Uterus (tissue), 4 donors: ENCODE measurements at places on chromosomes 3 and 15. TPM values are rescaled to one million over a fixed set of nuclear protein-coding genes. Genes with fewer than 3 reads are reported as not detected.

GRCh38 chr3:43729707-43730414, 39.1 kb downstream of the ABHD5 start:
- DNase-seq = no peak

DNA sequence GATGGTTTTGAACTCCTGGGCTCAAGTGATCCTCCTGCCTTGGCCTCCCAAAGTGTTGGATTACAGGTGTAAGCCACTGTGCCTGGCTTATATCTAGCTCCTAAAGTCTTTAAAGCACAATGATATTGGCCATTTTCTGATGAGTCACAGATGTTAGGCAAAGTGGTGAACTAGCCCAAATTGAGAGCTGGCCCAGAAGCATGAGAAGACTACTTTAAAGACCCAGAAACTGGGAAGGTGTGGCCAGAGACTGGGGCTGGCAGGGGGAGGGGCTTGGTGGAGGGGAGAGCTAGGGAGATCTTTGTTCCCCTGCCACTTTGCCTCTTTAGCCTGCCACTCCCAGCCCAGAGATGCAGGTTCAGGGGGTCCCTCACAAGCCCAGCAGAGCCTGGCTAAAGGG, 21.6 kb downstream of the CHRNA3 start:
- DNase-seq = no peak

DNA sequence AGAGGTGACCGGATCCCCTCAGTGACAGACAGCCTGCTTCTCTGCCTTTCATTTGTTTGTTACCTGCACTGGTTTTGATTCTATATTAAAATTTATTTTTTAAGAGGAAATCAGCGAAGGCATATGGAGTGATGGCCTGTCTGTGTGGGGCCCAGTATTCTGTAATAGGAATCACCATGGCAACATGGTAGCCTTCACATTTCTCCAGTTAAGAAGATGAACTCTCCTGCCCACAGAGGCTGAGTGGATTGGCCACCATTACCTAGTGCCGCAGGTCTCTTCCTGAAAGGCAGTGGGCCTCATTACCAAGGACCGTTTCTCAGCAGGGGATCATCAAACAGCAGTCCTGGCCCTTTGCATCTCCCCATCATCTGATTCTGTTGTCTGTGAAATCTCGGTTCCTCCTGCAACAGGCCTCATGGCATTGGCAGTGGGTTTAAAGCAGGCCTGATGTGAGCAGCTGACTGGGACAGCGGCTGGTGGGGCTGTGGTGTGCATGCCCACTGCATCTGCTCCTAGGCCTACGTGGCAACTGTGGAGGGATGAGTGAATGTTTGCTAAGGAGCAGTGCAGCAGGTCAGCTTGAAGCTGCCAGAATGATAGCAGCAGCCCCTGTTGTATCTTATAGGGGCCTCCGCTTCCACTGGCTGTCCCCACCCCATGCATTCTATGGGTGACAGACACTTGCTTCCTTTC, 114.5 kb downstream of the CHCHD6 start:
- DNase-seq = no peak

GRCh38 chr15:27092390-27092789, 121.4 kb downstream of the GABRG3 start:
- DNase-seq = no peak

DNA sequence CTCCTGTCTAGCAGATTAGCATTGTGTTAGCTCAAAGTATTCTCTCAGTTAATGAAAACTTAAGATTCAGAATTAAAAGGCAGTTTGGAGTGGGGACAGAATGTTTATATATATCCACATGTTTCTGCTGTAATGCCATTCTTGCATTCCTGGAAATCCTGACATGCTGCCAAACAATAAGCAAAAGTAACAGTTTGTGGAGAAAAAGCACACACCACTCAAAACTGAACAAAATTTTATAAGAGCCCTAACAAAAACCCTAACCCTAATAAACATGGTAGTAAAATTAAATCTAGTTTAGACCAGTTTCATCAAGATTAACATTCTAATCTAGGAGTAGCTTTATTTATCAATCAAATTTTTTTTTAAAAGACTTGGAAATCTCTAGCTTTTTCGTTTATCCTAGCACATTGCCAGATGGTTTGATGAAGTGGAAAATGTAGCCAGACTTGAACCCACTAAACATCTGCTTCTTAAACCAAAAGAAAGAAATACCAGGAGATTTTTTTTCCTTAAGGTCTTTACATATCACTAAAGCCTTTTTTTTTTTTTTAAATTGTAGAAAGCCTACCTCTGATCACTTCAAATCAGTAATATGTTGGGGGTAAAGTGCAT, 3.7 kb downstream of the TCAIM start:
- DNase-seq = no peak

- DNase-seq = no peak
Observed at GRCh38 chr3:28587723-28588122, 239.1 kb upstream of the AZI2 start.

DNA sequence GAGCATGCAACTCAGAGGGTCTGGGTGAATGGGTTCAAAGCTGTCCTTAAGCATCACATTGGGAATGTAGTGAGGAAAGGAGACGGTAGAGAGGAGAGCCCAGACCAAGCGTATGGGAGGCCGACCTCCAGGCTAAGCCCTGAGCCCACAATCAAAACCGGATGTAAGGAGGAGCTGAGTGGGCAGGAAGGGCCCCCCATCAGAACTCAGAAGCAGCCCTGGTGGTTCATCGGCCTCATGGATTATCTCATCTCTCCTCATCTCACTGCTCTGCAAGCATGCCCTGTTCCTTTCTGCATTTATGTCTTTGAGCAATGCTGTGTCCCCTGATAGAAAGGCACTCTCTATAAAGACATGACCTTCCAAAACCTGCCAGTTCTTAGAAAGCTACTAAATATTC, 6.2 kb downstream of the HDC start:
- no peak for DNase-seq

Gene PCLAF
- 22.7 TPM for total RNA-seq

Gene CHST2
- total RNA-seq = 3.3 TPM

Gene EFHB
- under 0.01 TPM for total RNA-seq
